H7 (cell line): ENCODE measurements at places on chromosomes 4 and X. TPM values are rescaled to one million over a fixed set of nuclear protein-coding genes. Genes with fewer than 3 reads are reported as not detected.

The KLKB1 gene
- 11.8 and 16.3 TPM in 2 replicates for total RNA-seq

DNA sequence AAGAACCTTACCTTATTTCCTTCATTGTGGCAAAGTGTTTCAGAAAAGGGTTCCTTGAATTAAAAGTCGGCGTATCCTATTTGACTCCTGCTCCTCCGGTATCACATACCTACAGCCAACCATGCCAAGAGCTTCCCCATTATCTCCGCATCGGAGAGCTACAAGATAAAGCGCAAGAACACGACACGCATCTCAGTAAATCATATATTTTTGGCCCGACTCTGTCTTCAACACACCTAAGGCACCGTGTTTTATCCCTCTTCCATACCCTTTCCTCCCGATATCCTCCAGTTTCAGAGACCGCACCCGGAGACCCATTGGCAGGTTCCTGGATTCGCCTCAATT is 497 bp upstream of the THAP9 start:
- DNase-seq: no peak

The LGI2 gene
- 0.94 and 3.1 TPM in 2 replicates for total RNA-seq

- no peak for DNase-seq
These were observed 588.3 kb downstream of the SPRY1 start for GRCh38 chr4:123984886-123985285.

DNA sequence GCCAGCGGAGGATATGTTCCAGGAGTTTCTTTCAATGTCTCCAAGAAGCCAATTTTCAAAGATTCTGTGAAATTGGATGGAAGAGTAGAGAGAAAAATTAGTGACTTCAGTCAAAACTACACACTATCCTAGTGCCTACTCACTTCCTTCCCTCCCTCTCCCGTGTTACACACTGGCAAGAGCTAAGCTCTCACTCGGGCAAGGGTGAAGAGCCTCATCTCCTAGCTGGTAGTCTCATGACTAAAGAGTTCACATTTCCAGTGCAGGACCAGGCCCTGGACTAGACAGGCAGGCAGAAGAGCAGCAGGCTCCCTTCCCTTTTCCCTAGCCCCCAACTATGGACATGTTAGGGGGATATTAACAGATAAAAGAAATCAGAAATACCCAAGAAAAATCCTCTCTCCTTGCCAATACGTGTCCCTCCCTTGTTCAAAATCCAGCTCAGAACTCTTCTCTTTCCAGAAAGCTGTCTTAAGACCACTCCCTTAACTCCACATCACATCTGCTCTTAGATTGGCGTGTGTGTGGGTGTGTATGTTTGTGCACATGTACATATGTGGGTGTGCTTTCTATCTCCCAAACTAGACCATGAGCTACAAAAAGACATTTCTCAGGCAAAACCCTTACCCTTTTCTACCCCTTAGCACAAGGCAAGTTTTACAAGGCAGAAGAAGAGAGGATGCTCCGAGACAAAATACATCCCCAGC is 29.9 kb downstream of the ZDHHC9 start:
- DNase-seq: no peak

- no peak for DNase-seq
These were observed 11.3 kb downstream of the SCD5 start for GRCh38 chr4:82787342-82787741.

The ZAR1 gene
- 0.66 and 1.00 TPM in 2 replicates for total RNA-seq
